ENCODE measurements at places on chromosomes 12 and 14.

DNA sequence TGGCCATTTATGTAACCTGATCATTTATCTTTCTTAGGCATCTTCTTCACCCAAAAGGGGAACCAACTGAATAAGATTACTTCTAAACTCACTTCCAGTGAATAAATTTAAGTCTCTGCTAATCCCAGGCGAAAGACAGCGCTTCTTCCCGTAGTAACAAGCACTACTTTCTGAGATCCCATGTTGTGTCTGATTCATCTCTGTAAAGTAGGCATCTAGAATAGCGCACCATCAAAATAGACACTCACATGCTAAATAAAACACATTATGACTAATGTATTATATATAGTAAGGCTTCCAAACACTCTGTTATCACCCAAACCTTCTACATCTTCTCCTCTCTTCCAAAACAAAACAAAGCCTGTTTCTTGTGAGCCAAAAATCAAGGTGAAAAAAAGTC is 15.1 kb downstream of the GTF2A1 start:
- DNase-seq = no peak

- no peak for DNase-seq
Observed at GRCh38 chr14:28876572-28876945, 110.0 kb downstream of the FOXG1 start.

- no peak for DNase-seq
Observed at GRCh38 chr12:92745856-92746550, 43.2 kb downstream of the PLEKHG7 start.

GRCh38 chr12:66514581-66514980 is 164.3 kb downstream of the GRIP1 start:
- no peak for DNase-seq

DNA sequence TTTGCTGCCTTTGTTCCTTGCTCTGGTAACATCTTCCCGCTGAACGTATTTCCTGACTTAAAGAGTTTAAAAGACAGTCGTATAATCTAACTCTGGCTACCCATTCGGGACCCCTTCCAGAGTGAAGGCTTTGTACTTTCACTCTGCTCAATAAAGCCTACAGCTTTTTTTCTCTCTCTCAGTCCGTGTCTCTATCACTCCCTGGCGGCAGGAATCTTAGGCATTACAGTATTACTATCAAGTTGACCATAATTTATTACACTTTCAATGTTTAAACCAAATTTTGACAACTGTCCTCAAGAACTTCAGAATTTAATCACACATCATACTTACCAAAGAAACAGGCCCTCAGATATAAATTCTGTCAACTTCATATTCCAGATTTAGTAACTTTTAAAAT is 967.9 kb downstream of the FSCB start:
- no peak for DNase-seq

GRCh38 chr12:75087654-75088053 is 122.0 kb downstream of the KCNC2 start:
- DNase-seq = no peak

- DNase-seq = no peak
Observed at GRCh38 chr12:2389079-2389790, 336.4 kb downstream of the CACNA1C start.

DNA sequence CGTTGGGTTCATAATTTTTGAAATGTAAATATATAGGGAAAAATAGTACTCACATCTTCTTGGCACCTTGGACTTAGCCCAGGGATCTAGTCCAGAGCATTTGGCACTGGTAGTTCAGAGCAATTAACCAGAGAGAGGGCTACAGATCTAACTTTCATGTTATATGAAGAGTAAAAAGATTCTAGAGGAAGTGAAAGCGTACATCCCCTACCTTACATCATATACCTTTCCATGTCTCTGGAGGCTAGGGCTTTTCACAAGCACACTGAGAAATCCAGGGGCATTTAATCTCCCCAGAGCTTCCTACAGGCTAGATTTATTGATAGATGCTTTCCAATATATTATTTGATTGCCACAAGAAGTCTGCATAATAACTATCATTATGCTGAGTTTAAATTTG is 687.5 kb upstream of the FBXO33 start:
- DNase-seq = no peak

- DNase-seq = no peak
Observed at GRCh38 chr12:50533971-50534370, 29.2 kb downstream of the DIP2B start.

DNA sequence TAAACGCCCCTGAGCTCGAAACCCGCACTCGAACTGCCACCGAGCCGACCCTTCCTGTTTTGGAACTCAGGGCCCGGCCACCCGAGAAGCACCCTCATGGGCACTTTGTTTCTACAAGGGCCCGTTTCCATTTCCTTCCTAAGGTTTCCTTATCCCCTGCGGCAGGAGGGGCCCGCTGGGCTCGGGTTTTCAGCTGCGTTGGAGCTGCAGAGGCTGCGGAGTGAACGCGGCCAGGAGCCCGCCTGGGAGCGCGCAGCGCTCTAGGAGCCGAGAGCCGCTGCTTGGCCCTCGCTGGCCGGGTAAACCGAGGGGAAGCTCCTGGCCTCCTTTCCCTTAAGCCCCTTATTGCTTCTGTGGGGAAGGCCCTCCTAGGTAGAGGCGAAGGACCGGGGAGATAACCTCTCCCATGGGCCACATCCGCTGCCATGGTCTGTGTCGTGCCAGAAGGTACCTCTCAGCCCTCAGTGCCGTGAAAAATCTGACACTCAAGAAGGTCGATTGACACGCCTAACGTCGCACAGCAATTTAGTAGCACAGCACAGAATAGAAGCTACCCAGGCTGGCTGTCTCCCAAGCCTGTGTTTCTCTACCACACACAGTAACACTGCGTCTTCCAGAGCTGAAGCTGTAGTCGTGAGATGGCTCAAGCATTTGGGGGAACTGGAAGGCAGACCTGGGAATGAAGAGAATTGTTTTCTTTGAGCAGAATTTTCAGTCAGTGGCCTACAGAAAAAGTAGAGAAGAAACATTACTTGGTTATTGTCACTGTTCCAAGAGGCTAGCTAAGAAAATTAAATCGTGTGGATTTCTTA is 12.9 kb upstream of the CALM1 start:
- DNase-seq = peak; percentile 55

DNA sequence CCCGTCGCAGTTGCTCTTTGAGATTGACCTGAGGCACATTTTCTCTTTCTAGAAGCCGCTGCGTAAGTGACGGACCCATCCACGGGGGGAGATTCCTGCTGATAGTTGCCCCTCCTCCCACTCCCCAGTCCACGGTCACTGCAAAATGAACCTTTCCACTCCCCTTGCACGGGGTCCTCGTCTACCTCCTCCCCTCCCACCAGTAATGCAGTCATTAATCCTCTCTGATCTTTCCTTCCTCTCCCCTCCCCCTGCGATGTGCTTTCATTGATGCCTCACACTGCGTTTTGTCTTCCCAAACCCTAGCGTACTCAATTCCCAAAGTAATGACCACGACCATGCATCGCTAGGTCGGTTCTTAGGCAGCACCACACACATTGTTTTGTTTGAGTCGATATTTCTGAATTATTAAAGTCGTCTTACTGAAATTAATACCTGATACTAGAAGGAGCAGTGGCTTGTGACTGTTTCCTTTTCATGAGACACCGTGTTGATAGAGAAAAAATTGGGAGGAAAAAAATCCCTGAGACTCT is 857 bp downstream of the ETNK1 start:
- DNase-seq = peak; percentile 22

DNA sequence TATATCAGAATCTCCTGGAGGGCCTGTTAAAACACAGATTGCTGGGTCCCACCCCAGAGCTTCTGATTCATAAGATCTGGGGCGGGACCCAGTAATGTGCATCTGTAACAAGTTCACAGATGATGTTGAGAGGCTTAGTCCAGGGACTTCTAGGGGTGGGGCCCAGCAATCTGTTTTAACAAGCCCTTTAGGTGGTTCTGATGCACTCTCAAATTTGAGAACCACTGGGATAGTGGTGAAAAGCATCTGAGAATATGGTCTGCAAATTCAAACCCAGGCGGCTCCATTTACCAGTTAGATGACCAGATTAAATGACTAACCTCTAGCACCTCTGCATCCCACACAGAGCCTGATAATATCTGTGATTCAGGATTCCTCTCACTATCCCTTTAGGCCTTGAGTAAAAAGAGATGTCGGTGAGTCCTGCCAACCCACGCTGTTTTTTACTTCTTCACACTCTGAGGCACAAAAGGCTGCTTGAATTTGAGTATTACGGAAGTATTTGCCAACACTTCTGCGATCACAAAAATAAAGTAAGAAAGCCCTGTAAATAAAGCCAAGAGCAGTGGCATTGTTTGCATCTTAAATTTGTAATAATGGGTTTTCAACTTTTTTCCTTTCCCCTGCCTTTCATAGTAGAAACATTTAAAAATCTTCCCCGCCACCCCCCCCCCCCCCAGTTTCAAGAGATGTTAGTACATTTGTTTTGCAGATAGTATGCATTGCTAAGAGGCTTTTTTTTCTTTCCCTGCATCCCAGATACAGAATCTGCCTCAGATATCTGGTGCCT is 1.8 kb upstream of the FRS2 start:
- no peak for DNase-seq

DNA sequence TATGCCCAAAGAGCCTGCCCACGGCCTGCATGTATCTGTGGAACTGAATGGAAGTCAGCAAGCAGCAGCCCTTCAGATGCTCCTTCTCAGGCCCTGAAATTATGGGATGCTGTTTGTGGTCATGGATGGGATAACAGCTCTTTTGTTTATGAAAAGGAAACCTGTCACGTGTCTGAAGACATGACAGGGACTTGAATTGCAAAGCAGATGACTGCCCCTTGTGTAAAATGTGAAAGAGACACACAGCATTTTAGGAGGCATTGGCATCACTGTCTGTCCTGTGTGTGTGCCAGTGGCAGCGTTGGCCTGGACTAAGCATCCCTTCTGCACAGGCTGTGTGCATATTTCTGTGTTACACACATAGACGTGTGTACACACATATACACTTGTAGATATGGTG is 192.1 kb downstream of the VRK1 start:
- no peak for DNase-seq

- no peak for DNase-seq
Observed at GRCh38 chr14:74843653-74844052, 32.3 kb downstream of the PROX2 start.

GRCh38 chr14:100317912-100318808 is 5.0 kb upstream of the SLC25A47 start:
- DNase-seq = peak; percentile 71

DNA sequence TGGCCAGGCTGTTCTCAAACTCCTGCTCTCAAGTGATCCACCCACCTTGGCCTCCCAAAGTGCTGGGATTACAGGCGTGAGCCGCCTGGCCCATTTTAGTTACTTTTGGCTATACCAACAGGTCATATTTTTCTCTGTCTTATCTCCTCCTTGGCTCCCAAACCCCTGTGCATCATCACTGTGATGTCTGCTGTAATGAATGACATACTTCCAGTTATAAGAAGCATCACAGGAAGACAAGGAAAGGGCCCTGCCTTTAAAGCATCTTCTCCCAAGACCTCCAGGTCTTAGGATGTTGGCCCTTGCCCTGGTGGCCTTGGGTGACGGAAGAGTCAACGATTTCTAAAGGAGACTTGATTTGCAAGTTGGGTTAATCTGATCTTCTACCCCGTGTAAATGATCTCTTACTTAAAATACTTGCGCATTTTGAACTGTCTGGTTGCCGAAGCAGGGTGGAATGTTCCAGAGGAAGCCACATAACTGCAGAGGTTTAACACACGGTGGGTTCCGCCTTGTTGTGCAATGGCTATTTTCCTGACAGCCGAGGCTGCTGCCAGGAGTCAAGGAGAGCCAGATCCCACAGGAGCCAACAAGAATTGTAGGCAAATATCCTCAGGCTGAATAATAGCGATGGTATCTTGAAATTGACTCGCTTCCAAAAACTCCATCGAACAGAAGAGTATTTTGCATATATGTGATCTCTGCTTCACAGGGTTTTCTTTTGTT is 55.7 kb upstream of the PLXNC1 start:
- DNase-seq = no peak

- no peak for DNase-seq
Observed at GRCh38 chr14:56808110-56808382, 2.2 kb downstream of the OTX2 start.

- DNase-seq = no peak
Observed at GRCh38 chr12:94091624-94092023, 56.8 kb upstream of the PLXNC1 start.

DNA sequence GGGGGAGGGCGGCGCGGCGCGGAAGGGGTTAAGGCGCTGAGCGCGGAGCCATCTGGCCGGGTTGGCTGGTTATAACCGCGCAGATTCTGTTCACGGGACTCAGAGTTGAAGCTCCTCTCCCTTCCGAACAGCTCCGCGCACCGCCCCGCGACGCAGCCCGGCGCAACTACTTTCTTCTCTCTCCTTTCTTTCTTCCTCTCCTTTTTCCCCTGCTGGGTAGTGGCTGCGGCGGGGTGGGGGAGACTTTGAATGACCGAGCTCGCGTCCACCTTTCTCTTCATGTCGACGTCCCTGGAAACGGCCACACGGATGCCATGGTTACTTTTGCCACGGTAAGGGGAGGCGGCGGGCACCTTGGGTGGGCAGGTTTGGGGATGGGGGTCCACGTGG is at the start of gene NTF3:
Gene NTF3 (plus strand): TSS at position 98 of the 390 bp plus-strand sequence. CDS start 217 bp downstream, at position 315.
- no peak for DNase-seq

GRCh38 chr12:64610079-64610659 is at the start of gene RASSF3:
TSS of gene RASSF3 (plus strand) at chr12:64610495. CDS start at chr12:64610633, 138 bp downstream.
- peak; percentile 64 for DNase-seq

- no peak for DNase-seq
Observed at GRCh38 chr12:107917912-107918800, 143.7 kb downstream of the ASCL4 start.

DNA sequence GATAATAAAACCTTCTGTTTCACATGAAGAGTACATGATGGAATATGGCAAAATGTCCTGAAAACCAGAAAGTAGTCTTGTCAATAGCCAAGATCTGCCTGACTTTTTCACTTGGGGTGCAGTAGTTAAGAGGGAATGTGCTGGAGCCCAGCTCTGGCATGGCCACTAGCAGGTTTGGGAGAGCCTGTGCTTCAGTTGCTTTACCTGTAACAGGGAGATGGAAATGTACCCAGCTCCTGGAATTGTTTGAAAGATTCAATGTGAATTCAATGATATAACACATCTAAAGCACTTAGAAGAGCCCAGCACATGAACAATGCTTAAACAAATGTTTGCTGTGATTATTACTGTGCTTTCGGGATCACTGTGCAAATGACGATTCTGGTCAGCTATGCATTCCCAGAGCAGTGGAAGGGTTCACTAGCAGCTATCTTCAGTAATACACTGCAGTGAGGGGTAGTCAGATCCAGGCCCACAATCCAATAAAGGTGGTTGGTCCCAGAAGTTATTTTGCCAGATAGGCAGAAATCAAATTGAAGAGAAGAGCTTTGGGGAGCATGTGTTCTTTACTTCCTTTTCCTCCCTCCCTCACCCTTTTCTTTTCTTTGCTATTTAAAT is 224.9 kb downstream of the APAF1 start:
- no peak for DNase-seq

DNA sequence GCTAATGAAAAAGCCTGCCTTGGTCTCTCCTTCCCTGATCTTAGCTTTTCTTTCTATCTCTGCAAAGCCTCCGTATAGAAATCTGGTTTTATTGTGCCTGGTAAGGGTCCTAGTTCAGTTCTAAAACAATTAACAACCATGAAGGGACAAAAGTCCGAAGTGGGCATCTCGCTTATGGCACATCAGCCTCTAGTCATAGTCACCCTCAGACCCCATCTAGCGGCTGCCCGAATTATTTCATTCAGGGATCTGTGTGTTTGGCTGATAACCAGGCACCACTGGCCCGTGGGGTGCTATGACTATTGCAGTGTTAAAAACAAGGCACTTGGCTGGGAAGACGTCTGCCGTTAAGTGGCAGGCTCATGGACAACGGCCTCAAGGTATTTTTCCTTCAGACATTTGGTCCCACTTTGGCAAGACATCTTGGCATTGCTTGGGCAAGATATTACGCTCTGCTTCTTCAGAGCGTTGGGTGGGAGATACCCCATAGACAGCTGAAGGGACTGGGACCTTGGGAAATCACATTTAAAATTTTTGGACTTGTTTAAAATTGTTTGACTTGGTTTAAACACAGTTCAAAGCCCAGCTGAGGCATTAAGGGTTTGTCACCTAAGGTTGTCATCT is 87.1 kb downstream of the SINHCAF start:
- DNase-seq = peak; percentile 68
